ENCODE measurements at places on chromosomes 2 and 18.

GRCh38 chr2:160210599-160211138, 10.6 kb upstream of the ITGB6 start:
- peak; percentile 60 for DNase-seq

- peak; percentile 76 for DNase-seq
Observed at GRCh38 chr2:14634489-14635390, 2.2 kb downstream of the LRATD1 start.

GRCh38 chr2:231277962-231278361, 79.5 kb downstream of the ARMC9 start:
- no peak for DNase-seq

DNA sequence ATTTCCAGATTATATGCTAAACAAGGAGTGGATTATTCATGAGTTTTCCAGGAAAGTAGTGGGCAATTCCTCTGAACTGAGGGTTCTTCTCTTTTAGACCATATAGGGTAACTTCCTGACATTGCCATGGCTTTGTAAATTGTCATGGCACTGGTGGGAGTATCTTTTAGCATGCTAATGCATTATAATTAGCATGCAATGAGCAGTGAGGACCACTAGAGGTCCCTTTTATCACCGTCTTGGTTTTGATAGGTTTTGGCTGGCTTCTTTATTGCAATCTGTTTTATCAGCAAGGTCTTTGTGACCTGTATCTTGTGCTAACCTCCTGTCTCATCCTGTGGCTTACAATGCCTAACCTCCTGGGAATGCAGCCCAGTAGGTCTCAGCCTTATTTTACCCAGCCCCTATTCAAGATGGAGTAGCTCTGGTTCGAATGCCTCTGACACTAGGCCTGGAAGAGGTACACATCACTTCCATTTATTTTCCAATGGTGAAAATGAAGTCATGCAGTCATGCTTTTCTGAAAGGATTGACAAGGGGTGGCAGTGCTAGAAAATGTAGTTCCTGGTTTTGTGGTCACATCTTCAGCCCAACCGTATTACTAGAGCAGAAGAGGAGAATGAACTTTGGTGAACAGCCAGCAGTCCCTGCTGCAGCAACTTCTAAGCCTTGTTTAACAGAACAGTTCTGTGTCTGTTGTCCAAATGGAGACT, 26.6 kb upstream of the ITGA4 start:
- DNase-seq = no peak

- DNase-seq = no peak
Observed at GRCh38 chr18:51655327-51655698, 457.8 kb upstream of the MEX3C start.

DNA sequence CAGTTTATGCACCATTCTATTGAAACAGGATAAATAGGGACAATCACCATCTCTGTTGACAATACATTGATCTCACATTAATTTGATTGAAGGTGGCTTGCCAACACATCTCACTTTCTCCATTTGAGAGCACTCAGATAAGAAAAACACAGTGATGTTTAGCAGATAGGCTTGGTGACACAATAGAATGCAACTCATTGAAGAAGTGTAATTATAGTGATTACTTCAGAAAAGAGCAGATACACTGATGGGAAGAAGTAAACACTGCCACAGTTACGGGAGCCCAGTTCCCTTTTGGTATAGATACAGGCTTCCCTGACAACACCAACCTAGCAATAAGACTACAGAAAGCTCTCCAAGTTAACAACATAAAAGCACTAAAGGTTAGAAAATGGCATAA, 89.1 kb downstream of the FIGN start:
- no peak for DNase-seq

DNA sequence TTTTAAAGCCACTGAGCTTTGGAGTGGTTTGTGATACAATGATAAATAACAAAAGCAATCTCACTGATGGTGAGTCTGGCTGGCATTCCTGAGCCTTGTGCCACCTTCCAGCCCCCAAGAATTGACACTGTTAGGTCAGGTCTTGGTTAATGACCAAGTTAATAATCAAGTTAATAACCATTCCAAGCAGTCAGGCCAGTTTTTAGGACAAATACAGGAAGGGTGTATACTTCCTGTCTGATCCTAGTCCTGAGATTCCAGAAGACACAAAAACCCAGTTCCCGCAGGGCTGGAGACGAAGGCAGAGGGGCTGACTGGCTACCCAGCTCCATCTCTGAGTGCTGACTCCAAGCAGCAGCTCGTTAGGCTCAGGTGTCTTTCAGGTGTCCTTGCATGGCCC, 74.6 kb upstream of the LAPTM4A start:
- no peak for DNase-seq

DNA sequence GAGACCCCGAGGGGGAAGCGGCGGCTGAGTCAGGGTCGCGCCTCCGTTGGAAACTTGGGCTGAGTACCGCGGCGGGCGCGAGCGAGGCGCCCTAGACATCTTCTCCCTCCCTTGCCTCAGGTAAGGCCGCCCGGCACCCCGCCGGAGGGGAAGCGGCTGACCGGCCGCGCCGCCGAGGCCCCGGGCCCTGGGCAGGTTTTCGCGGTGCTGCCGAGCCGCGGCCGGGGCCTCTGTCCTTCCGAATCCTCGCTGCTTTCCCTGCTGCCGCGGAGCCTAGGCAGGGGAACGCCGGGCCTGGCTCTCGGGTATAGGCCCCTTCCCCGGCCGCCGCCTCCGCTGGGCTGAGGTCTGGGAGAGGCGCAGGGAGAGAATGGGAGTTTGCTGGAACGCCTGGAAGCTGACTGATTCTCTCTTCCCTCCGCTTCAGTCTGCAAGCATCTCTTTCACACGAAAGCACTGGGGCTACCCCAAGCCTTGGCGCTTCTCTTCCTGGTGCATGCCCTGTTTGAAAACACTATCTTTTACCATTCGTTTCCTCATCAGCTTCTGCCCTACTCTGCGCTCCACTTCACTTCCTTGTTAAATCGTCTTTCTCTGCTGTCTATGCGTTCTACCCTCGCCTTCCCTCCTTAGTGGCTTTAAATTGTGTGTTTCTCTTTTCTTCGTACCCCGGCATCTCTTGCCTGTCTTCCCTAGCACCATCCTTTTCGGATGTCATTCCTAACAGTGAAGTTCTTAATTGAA, 652 bp downstream of the PPM1B start:
- DNase-seq = no peak

GRCh38 chr2:224009605-224010315, 29.3 kb downstream of the SERPINE2 start:
- no peak for DNase-seq

DNA sequence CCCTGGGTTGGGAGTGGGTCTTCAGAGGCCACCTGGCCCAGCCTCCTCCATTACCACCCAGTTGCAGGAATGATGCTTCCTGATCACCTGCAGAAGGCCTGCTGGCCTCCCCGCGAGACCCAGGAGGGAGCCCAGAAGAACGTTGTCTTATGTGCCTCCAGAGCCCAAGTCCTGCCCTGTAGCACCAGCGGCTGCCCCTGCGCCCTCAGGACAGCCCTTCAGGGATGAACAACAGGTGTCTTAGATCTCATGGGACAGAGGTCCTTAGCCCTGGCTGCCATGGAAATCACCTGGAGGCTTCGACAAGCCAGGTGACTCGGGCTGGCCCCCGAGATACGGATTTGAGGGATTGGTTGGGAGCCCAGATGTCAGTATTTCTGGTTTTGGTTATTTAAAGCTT, 278.8 kb downstream of the CELF4 start:
- no peak for DNase-seq

GRCh38 chr2:227853765-227854271, 17.6 kb upstream of the DAW1 start:
- DNase-seq = no peak

- DNase-seq = no peak
Observed at GRCh38 chr2:21658907-21659477, 535.2 kb downstream of the TDRD15 start.

DNA sequence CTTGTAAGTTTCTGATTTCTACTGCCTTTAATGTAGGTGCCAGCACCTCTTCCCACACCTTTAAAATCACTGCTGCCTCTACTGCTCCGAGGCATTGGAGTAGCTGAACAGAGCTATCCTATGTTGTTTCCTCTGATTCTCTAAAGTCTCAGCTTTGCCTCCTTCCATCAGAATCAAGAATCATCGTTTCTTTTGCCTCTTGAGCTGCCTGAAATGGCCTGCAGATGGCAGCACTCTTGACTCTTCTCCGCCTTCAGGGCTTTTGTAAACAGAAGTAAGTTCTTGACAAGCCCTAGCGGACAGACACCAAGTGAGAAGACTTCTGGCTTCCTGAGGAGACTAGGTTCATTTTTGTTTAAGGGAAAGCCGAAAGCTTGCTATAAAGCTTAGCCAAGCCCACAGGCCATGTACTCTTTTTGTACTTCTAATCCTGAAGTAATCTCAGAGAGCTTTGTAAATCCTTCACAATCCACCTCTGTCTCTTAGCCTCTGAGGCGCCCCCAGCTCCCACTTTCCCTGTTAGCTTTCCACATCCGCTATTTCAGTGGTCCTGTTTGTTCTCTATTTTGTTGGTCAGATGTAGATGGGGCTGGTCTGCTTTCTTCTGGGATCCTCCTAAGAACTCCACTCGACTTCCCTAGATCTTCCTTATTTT, 48.4 kb downstream of the GTF3C3 start:
- peak; percentile 78 for DNase-seq

DNA sequence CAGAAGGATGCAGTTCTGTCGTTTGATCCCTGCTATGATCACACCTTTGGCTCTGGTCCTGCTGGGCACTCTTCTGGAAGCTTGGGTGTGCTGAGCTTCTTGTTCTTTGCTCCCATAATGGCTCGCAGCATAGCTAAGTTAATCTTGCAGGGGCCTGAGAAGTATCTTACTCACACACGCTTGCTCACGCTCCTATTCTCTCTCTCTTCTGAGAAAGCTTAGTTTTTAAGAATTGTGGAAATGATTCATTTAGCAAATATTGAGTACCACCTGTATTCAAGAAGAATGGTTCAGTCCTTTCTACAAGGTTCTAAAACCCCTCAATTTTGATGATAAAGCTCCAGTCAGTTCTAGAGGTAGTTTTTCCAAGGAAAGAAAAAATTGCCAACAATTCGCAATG, 40.6 kb downstream of the XRCC5 start:
- no peak for DNase-seq

GRCh38 chr2:236161531-236161930, 6.7 kb downstream of the GBX2 start:
- DNase-seq = no peak

DNA sequence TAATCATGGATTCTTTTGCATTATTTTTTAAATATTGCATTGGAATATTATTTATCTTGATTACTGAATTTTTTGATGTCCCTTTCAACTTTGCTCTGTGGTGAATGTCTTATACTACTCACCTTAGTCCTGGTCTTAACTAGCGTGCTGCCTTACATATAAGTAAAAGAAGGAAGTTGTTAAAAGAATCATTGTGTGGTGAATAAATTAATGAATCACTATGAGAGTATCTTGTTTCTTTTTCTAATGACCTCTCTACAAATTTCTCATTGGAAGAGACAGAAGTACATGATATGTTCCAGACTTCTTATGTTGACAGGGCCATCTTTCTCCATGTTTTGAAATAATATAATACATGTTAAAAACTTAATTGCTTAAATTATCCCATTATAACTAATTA, 432.6 kb upstream of the MMADHC start:
- no peak for DNase-seq

DNA sequence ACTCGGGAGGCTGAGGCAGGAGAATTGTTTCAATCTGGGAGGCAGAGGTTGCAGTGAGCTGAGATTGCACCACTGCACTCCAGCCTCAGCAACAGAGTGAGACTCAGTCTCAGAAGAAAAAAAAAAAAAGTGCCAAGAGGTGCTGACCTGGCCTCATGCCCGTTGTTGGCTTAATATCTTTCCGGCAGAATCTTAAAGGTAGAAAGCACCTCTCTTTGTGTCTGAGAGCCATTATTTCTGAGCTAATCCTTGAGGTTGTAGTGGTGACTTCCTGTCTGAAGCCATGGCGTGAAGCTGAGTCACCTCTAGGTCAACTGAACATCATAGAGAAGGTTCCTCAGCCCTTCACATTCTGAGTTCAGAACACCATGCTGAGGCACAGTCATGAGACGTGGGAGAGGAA, 60.4 kb downstream of the WDSUB1 start:
- DNase-seq = peak; percentile 19

DNA sequence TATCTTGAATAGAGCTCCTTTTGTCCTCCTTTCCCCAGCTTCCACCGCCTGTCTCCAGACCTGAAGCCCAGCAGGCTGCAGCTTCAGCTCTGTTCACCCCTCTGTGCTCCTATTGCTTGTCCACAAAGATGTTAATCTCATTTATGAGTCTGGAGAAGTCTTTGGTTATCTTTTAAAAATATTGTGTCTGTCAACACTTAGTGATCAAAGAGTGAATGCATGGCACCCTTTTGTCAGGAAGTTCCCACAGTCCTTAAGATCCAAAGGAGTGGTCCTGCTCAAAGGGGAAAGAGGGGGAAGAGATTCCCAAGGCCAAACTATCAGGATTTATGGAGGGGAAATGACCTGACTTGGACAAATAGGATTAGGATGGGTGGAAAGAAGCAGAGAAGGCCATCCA, 118.9 kb downstream of the ACAA2 start:
- DNase-seq = no peak

DNA sequence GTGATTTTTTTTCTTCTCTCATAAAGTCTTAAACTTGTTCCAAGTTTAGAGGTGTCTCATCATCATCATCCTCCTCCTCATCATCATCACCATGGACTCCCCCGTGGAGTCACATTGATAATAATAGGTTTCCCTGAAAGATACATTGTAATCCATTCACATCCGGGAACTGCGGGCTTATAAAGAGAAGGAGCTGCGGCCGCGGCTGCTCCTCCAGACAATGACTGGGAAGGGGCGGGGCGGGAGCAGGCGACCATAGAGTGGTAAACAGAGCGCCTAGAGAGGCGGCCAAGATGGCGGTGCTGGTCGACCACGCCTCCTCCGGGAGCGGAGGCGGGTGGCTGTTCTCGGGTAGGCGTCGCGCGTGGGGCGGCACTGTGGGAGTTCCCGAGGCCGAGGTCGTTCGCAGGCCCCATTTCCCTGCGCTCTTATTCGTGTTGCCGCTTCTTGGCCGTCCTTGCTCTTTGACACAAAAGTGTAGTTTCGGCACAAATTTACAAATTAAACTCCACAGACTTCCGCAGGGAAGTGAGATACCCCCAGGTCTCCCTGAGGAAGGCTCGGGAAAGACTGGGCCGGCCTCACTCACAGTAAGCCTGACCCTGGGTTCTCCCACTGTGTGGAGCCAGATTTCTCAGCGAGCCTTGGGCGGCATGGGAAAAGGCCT, 1.8 kb upstream of the TCF4 start:
- peak; percentile 74 for DNase-seq

- no peak for DNase-seq
Observed at GRCh38 chr18:78765142-78765541, 214.5 kb upstream of the SALL3 start.

DNA sequence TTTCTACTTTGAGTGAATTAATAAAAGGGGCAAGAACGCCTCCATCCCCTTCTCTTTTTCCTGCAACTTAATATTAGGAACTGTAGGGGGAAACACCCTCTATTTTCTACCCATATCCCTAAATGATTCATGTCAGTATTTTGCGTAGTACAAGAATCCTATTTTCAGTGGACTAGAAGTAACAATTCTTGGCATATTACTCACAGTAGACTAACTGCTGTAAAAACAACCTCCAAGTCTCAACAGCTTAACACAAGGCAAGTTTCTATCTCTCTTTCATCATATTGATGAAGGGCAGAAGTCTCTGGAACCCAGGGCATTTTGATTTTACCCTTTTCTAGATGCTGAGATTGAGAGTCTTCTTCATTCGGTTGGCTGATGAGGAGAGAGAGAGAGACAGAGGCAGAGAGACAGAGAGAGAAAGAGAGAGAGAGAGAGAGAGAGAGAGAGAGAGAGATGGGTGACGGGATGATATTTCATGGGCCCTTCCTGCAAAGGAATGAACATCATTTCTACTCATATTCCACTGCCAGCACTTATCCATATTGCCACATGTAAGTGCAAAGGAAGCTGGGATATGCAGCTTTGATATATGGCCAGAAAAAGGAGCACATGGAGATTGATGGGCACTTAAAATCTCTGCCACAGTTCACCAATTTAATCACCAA, 481.6 kb downstream of the LPIN1 start:
- no peak for DNase-seq

Data from NCI-H460 (cell line).